Myometrial cell (primary cell): ENCODE measurements at places on chromosomes 2 and 18. TPM values are rescaled to one million over a fixed set of nuclear protein-coding genes. Genes with fewer than 3 reads are reported as not detected.

Gene B4GALT6
- 1.2 and 3.9 TPM in 2 replicates for total RNA-seq

Gene EPB41L3
- not detected in 2 replicates for total RNA-seq

Gene NEB
- total RNA-seq = not detected in 2 replicates

Gene REG3G
- total RNA-seq = not detected in 2 replicates

Gene GALNT13
- total RNA-seq = 0.18 and 1.7 TPM in 2 replicates

Gene HAT1
- 34.0 and 56.2 TPM in 2 replicates for total RNA-seq

Gene CNDP1
- not detected in 2 replicates for total RNA-seq

Gene EN1
- total RNA-seq = not detected in 2 replicates

Gene CAVIN2
- 10.8 and 13.0 TPM in 2 replicates for total RNA-seq

Gene DSC2
- not detected in 2 replicates for total RNA-seq

Gene CDH20
- total RNA-seq = 0.35 and 0.86 TPM in 2 replicates

Gene MARCO
- not detected in 2 replicates for total RNA-seq

Gene MYO1B
- 43.4 and 45.0 TPM in 2 replicates for total RNA-seq

Gene ATRAID
- 246 and 294 TPM in 2 replicates for total RNA-seq

Gene CPS1
- 12.4 and 23.2 TPM in 2 replicates for total RNA-seq

Gene CCL20
- 0.18 and 0.86 TPM in 2 replicates for total RNA-seq

Gene COL4A4
- total RNA-seq = not detected in 2 replicates

Gene CBLN2
- not detected in 2 replicates for total RNA-seq

Gene GDF7
- total RNA-seq = under 0.01 and 0.53 TPM in 2 replicates

Gene OSR1
- 2.3 and 2.9 TPM in 2 replicates for total RNA-seq

Gene TMEM182
- total RNA-seq = 3.7 and 4.3 TPM in 2 replicates

Gene MALL
- total RNA-seq = 204 and 210 TPM in 2 replicates

Gene ANKRD29
- total RNA-seq = 0.86 and 2.3 TPM in 2 replicates

Gene EMILIN2
- 24.8 and 43.8 TPM in 2 replicates for total RNA-seq

Gene CACNB4
- not detected in 2 replicates for total RNA-seq

Gene GALNT14
- total RNA-seq = 0.18 and 0.29 TPM in 2 replicates

Gene MAL
- not detected in 2 replicates for total RNA-seq
